GM20000 (cell line): ENCODE measurements at places on chromosomes 4 and X.

DNA sequence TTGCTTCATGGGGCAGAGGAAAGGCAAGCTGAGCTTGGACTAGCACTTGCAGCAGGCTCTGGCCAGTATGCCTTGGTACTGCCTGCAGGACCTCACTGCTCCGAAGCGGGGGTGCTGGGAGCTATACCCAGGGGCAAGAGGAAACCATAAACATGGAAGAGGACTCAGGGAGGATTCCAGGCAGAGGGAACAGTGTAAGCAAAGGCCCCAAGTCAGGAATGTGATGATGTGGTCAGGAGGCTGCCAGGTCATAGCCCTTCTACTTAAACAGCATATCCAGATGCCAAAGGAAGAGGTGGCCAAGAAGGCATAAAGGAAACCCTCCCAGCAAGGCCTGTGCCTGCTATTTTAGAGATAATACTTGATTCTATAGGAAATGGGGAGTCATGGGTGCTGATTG, 31.1 kb downstream of the RAB40AL start:
- DNase-seq, result no peak

DNA sequence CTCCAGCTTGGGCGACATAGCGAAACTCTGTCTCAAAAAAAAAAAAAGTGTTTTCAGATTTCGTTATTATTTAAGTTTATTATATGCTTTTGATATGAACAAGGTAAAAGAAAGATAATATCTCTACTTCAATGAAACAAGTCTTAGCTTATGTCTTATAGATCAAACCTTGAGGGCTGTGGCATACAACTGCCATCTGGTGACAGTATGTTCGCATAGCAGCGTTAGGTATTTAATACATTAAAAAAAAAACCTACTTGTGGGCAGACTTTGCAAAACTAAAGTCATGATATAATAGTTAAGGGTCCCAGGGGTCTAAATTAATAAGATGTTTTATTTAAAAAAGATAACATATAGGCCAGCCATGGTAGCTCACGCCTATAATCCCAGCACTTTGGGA, 161.2 kb upstream of the AMOT start:
- DNase-seq, result no peak

- DNase-seq, result no peak
These were observed 1.7 kb downstream of the SLC25A4 start for GRCh38 chr4:185144601-185145240.

- DNase-seq, result no peak
These were observed 1203.3 kb upstream of the IGFBP7 start for GRCh38 chr4:58313444-58313843.

DNA sequence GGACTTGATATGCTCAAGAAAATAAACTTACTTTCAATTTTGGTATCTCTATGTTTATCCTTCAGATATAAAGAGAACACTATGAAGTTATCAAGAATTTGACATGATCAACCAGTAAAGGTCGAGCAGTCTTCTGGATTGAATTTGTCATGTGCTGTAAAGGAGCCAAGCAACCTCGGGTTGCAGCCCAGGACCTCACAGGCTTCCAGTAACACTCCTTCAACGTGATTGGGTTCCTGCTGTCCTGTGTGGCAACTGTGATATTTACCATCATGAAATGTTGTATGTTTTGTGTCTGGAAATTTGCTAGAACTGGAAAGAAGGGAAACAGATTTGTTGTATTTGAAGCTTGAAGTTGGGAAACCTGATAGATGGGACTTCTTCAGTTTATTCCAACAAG, 52.0 kb upstream of the UGT2B7 start:
- DNase-seq, result no peak

DNA sequence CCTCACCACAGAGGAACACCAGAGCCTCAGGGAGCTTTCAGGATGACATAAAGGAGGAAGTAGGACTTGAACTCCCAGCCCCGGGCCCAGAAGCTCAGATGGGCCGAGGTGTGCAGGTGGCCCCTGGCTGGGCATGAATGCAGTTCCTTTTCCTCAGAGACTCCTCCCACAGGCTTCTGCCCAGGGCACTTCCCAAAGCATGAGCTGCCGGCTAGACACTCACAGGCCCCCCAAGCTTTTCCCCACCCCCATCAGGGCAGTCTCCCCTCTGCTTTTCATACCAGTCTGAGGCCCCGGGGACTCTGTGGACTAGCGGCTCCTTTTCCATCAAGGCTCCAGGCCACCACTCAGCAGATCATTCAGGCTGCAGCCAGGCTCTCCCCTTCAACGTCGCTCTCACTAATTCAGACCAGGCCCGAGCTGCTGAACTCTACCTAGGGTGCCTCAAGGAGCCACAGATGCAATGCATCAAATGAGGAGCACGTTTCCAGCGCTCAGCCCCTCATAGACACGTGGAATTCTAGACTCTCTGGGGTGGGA, 36.9 kb downstream of the HMX1 start:
- no peak for DNase-seq

DNA sequence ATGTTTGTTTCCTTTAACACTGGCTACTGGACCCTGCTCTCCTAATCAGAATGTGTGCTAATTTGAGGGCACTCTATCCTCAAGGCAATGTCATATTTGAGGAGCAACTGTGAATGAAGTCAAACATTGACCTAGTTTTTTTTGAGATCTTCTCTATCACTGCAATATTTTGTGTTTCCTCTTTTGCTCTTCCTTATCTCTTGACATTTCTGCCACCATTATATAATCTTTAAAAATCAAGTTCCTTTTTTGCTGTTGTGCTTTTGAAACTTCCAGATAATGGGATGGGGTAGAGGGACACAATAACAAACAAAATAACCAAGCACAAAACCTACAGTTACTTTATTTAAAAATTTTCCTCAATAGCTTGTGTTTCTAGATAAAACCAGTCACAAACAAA, 7.4 kb upstream of the WDFY3 start:
- no peak for DNase-seq

- DNase-seq, result no peak
These were observed at the start of gene PRKG2 for GRCh38 chr4:81214881-81215868. Gene PRKG2, minus strand, starts transcription at chr4:81215222. Its CDS starts 10,175 bp downstream, at chr4:81205047.

DNA sequence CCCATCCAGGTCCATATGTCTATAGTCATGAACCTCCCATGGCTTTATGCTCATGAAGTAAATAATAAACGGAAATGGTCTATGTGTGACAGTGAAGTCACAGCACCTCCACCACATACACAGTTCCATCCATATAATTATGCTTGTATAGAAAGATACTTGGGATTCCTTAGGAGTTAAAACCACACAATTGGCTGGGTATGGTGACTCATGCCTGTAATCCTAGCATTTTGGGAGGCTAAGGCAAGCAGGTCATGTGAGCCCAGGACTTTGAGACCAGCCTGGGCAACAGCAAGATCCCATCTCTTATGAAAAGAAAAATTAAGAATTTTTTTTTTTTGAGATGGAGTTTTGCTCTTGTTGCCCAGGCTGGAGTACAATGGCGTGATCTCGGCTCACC, 55.6 kb upstream of the RBM47 start:
- no peak for DNase-seq

- no peak for DNase-seq
These were observed 74.7 kb upstream of the IL13RA1 start for GRCh38 chrX:118652717-118653116.

GRCh38 chrX:139199933-139200332, 330.6 kb upstream of the F9 start:
- no peak for DNase-seq

DNA sequence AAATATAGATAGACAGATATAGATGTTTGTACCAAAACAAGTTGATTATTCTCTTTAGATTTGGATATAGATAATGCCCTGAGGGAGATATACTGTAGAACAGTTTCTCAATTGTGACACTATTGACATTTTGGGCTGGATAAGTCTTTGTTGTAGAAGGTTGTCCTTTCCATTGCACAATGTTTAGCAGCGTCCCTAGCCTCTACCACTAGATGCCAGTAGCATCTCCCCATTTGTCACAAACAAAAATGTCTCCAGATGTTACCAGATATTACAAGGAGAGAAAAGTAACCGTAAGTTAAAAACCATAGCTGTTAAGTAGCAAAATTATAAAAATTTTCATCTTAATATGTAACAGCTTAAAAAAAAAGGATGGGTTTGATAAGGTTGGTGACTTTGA, 2595.3 kb downstream of the ARAP2 start:
- no peak for DNase-seq

DNA sequence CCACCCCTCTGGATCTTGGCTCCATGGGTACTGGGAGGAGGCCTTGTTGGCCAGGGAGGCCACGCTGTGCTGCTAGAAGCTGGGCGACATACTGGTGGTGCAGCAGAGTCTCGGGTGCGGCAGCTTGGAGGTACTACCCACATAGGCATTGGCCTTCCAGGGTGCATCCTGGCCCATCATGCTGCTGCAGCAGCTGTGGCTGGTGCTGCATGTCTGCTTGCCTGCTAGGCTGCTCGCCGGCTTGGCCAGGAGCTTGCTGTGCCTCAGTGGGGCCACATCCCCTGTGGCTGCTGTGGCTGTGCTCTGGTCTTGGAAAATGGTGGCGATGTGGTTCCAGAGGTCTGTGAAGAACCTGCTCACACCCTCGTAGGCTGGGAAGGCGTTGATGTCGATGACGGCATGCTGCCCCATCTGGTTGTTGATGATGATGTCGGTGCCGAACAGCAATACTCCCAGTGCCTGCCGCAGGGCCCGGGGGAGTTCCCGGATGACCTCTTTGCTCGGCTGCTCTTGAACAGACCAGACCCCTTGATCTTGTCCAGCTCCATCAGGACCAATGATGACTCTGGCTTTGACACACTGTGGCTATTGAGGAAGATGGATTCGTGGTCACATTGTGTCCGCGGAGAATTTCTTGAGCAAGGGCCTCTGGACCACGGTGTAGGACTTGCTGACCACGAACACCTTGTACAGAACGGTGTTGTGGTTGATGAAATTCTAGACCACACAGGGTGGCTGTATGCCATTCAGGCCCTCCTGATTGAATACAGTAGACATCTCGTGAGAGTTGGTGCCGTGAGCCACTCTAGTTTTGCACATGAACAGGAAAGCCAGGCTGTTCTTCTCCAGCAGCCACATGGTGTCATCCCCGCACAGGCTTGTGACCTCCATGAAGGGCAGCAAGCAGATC, 11.8 kb downstream of the RBM10 start:
- no peak for DNase-seq

- no peak for DNase-seq
These were observed 37.7 kb downstream of the NBDY start for GRCh38 chrX:56766554-56767347.

DNA sequence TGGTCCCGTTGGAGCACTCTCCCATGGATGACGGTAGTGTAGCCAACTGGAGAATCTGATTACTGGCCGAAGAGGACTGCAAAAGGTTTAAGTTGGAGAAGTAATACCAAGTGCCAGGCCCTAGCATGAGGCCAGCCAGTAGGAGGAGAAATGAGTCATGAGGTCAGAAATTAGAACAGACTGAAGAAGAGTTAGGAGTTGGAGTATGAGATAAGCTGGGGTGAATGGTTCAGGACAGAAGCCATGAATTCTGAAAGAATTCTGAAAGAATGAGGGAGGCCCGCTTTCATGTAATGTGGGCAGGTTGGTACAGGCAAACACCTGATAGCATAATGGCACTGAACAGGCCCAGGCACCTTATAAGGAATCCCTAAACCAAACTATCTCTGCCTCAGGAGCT, 18.4 kb upstream of the STK26 start:
- no peak for DNase-seq
